ENCODE measurements at places on chromosomes 3 and 15. TPM values are rescaled to one million over a fixed set of nuclear protein-coding genes. Genes with fewer than 3 reads are reported as not detected.
A peak's percentile ranks its signal among the peaks of the same experiment; 100 is the strongest.

DGKG gene
- total RNA-seq, result 0.05 TPM

P2RY14 gene
- total RNA-seq, result 0.18 TPM

CDCP1 gene
- total RNA-seq, result 7.4 TPM

FURIN gene
- 564 TPM for total RNA-seq

ABHD5 gene
- total RNA-seq, result 15.2 TPM

TGM5 gene
- 0.21 TPM for total RNA-seq

NR1I2 gene
- total RNA-seq, result 0.11 TPM

SACM1L gene
- total RNA-seq, result 105 TPM

ZNF774 gene
- total RNA-seq, result 2.7 TPM

MYZAP gene
- total RNA-seq, result not detected

C2CD4B gene
- total RNA-seq, result 0.14 TPM

AMOTL2 gene
- not detected for total RNA-seq

SIDT1 gene
- 11.7 TPM for total RNA-seq

NMB gene
- total RNA-seq, result 2.5 TPM

KBTBD13 gene
- not detected for total RNA-seq

DNA sequence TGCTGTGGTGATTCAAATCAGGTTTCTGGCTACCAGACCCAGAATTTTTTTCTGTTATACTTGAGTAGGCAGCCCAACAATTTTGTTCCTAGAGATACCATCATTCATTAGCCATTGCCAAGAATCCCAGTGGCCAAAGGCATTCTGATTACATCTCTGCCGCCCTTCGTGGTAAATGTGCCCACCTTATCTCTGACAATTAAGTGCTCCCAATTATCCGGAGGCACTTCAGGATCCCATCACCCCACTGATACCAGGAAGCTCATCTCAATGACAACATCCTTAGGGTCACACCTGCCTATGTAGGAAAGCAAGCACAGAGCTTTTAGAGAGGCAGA, 43.2 kb upstream of the RPL35A start:
- DNase-seq, result no peak

DNA sequence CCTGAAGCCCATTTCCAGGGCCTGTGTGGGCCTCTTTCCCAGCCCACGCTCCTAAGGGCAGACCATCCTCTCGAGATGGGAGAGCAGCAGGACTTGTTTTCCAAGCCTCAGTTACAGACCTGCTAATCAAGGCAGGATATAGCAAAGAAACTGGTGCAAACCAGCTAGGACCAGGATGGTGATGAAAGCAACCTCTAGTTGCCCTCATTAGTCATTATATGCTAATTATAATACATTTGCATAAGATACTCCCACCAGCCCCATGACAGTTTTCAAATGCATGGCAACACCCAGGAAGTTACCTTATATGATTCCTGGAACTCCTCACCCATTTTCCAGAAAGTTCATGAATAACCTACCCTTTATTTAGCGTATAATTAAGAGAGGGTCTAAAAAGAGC, 34.4 kb upstream of the TRH start:
- DNase-seq, result no peak

- no peak for DNase-seq
These were observed 839.8 kb upstream of the ALCAM start for GRCh38 chr3:104526901-104527401.

DNA sequence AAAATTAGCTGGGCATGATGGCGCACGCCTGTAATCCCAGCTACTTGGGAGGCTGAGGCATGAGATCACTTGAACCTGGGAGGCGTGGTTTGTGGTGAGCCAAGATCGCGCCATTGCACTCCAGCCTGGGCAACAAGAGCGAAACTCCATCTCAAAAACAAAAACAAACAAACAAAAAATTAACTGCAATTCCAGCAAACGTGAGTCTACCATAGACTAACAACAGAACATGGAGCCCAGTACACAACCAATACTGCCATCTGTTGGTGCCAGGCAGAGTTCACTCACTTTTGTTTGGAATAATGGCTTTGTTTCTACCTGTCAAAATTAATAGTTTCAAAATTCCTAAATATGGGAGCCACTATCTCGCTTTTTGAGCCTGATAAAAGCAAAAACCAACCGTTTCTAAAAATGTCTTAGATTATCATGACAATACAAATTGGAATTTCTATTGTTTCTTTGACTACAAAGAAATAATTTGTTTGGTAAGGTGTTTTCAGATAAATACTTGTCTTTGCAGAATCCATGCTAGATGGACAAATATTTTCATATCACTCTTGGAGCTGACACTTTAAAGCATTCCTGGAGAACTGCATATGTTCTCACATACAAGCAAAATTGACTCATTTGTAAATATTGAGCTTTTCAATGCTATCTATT, 45.0 kb downstream of the GPR176 start:
- no peak for DNase-seq

- no peak for DNase-seq
These were observed 37.3 kb downstream of the BTD start for GRCh38 chr3:15638891-15639262.

GRCh38 chr3:57163751-57164150, 1.4 kb downstream of the IL17RD start:
- no peak for DNase-seq

- DNase-seq, result no peak
These were observed 19.7 kb downstream of the FOXP1 start for GRCh38 chr3:71563827-71564226.

DNA sequence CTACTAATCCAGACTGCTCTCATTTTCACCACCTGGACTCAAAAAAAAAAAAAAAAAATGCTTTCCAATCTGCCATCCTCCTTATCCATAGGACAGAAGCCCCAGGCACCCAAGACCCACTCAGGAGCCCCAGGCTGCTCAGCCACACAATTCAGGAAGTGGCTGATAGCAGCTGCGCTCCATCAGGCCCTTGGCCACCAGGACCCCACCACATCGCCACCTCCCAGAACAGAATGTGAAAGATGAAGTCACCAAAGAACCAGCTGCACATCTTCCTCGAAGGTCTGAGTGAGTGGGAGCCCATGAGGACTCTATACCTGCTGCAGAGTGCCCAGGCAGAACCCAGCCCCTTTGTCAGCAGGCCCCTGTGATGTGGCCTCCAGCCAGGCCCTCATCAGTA, 19.5 kb downstream of the POC1A start:
- DNase-seq, result no peak

GRCh38 chr3:14137004-14137403, 12.2 kb downstream of the TMEM43 start:
- no peak for DNase-seq

- no peak for DNase-seq
These were observed 150.5 kb downstream of the RSRC1 start for GRCh38 chr3:158260392-158260791.

GRCh38 chr15:62416526-62416925, 251.4 kb upstream of the C2CD4B start:
- no peak for DNase-seq

DNA sequence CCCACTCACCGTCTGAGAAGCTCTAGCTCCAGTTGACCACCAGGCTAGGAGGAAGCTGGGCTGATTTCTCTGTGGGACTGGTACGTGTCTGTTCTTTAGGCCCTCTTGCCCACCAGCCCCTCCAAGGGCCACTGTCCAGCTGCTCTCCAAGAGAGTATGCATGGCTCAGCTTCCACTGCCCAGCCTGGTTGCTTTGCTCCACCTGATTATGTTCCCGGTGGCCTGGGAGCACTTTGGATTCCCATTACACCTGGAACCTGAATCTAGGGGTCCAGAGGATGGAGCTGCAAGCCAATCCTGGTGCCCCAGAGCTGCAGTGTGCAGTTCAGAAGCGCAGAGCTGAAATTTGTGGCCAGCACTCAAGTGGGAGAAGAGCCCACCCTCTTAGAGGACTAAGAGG, 402.1 kb upstream of the CNTN6 start:
- no peak for DNase-seq

DNA sequence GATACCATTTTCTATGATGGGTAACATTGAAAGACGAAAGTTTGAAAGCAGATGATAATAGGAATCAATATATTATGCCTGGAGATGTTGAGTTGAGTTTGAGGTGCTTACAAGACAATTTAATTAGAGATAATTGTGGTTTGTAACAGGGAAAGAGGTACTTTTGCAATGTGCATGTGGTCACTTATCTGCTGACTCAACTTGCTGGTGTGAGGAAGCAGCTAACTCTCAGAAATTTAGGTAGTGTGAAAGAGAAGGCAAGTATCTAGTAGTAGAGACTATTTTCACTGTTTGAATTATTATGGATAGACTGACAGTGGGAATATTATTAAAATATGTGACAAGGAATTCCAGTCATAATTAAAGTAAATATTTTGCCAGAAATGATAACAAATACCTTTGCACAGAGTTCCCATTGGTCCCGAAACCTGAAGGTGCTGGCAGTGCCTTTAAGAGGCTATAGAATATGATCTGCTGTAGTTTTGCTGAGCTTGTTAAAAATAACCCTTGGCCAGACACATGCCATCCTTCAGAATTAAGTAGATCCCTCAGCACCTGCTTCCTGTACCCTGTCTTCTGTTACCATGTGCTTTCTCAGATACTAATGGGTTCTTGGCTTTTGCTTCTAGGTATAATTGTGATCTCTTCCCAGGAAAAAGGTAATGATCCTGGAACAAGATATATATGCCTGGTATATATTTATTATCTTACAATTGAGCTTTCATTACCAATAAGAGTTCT, 315.9 kb downstream of the BCHE start:
- no peak for DNase-seq

- no peak for DNase-seq
These were observed 78.4 kb downstream of the CHSY1 start for GRCh38 chr15:101173233-101174119.

GRCh38 chr15:62068071-62068809, 1.5 kb downstream of the C2CD4A start:
- DNase-seq, result peak; percentile 18

DNA sequence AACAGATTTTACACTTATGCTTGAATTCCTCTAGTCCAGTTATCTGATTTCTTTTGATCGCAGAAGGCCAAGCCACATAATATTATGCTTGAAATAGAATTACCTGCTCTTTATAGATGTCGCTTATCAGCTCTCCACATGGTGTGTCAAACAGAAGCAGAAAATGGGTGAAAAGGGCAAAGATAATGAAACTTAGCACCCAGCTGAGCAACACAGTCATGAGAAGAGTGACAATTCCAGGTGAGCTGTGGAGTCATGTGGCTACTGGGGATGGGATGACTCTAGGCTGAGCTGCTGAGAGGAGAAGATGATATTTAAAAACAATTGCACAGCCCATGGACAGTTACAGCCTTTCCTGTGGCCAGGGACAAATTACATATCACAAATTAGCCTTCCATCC, 398.7 kb upstream of the PDZRN3 start:
- no peak for DNase-seq

DNA sequence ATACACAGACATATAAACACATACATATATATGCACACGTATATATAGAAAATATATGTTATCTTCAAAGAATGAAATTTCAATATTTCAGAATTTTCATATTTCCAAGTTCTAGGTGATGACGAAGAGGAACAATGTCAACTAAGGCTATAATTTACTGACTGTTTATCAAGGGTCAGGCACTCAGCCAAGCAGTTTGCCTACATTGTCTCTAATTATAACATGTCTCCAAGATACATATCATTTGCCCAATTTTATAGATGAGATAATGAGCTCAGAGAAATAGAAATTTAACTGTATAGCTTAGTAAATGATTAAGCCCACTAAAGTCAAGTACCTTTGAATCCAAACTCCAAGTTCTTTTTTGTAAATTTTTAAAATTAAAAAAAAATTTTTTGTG, 99.9 kb upstream of the PLSCR4 start:
- DNase-seq, result no peak

GRCh38 chr15:67110361-67110781, 45.0 kb downstream of the SMAD3 start:
- DNase-seq, result no peak

DNA sequence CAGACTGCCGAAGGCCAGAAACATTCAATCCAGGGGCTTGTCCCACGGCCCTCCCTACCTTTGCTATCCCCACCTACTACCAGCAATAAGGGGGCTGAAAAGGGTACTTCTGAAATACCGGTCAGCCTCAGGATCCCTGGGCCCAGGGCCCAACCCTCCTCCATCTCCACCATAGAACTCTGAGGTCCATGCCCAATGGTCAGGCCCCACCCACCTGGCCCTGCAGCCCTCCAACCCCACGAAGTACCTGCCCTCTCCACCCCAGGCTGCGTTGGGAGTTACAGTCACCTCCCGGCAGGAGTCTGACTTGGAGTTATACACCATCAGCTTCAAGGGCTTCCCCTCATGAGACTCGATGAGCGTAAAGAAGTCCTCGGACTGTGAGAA, 6.9 kb downstream of the GORASP1 start:
- no peak for DNase-seq

GRCh38 chr3:151268267-151269235, 9.8 kb downstream of the P2RY14 start:
- peak; percentile 35 for DNase-seq

- DNase-seq, result no peak
These were observed 166.8 kb upstream of the MLF1 start for GRCh38 chr3:158404131-158404718.

GRCh38 chr3:124887177-124887931, at the start of gene ITGB5:
Gene ITGB5 (minus strand): TSS chr3:124887365. CDS start chr3:124887000, 365 bp downstream.
- no peak for DNase-seq

DNA sequence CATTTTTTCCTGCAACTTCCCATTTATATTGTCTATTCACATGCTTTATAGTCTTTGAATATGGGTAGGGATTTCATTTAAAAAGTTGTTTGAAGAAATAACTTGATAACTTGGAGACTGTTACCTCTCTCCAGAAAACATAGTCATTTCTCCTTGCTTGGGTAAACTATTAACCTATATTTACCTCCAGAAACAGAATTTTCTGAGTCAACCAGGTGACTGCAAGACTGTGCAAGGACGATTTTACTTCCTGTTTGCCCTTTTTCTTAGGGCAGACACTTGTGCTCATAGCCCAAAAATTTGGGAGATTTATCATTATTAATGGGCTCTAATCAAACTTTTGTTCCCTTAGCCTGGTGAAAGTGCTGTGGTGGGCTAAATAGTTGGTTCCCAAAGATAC, 14.3 kb upstream of the MOBP start:
- no peak for DNase-seq

- no peak for DNase-seq
These were observed 165.8 kb upstream of the KCNMB2 start for GRCh38 chr3:178370387-178370786.

DNA sequence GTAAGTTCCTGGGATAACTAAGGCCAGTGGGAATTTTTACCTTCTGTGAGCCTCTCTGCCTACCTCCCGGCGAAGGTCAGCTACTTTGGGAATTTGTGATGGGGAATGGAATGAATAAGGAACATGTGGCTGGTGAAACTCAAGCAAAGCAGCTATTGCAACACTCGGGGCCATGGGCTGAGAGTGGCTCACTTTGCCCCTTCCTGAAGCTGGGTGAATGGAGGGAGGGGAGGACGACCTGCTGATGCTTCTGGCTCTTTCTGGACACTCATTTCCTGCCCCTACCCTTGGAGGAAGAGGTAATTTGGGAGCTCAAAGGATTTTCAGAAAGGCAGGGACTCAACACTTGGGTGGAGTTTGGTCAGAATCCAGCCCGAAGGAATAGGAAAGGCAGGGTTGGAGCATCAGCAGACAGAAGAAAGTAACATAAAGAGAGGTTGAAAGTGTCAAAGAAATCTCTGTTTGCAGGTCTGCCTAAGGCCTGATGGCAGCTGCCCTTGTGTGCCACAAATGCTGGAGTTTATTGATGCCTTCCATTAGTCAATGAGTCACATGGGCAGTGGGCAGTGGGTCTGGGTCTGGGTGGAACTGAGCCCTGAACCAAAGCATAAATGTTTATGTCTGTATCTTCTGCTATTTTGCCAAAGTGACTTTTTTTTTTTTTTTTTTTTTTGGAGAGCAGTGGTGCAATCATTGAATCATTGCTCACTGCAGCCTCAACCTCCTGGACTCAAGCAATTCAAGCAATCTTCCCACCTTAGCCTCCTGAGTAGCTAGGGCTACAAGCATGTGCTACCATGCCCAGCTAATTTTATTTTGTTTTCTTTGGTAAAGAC, 12.4 kb downstream of the LAMP3 start:
- no peak for DNase-seq
